ENCODE measurements at places on chromosomes 13 and 19. TPM values are rescaled to one million over a fixed set of nuclear protein-coding genes. Genes with fewer than 3 reads are reported as not detected.

GRCh38 chr13:74715718-74716117 lies 581.5 kb upstream of the KLF12 start:
- no peaks in the 10 kb centered on the region for H3K36me3 ChIP-seq
- no peaks in the 10 kb centered on the region for H3K4me1 ChIP-seq
- DNase-seq: no peak
- no peak overlapping the region for H3K27ac ChIP-seq
- no peaks in the 10 kb centered on the region for H3K27me3 ChIP-seq

The ZBTB32 gene
- 0.80 TPM for polyA plus RNA-seq

DNA sequence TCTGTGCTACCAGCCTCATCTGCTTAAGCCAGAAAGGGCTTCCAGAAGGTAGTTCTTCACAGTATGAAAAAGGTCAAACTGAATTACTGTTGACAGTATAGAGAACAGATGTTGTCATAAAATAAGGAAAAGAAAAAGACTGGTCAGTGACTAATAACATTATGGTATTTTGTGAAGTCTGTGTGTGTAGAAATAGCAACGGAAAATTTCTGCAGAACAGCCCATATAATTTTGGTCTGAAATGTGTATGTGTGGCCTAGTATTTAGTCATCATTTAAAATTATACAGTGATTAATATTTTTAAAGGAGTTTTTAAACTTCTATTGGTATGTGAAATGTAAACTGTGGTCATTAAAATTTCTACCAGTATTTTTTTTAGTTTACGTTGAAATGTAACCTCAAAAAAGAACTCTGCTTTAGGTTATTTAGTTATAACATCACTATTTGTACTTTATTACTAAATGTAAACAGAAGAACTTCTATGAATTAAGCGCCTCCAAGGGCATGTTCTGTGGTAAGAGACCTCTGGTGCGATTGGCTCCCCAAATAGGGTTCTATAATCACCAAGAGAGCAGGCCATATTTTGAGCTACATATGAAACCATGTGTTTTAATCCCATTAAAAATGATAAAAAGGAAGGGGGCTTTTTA lies 3.3 kb upstream of the GPR183 start:
- H3K4me3 ChIP-seq: no peak overlapping the region
- no peak for DNase-seq
- no peaks in the 10 kb centered on the region for H3K27me3 ChIP-seq
- peak overlapping the region; percentile 56 for H3K27ac ChIP-seq

The THSD8 gene
- polyA plus RNA-seq: 5.1 TPM

DNA sequence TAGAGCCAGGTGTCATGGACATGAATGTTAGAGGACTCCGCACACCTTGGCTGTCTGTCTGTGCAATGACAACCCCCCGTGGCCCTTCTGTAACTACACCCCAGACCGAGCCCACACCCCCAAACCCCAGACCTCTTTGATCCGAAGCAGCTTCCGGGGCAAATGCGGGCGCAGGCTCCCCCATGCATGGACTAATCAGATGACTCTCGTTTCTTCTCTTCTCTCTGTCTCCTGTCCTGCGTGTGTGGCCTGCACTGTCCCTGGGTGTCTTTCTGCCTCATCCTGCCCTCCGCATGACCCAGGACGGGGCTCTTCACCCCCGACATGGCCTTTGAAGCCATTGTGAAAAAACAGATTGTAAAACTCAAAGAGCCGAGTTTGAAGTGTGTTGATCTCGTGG lies 38.9 kb downstream of the TMED1 start:
- H3K27ac ChIP-seq: no peak overlapping the region
- no peak overlapping the region for H3K4me3 ChIP-seq
- no peaks in the 10 kb centered on the region for H3K27me3 ChIP-seq
- H3K4me1 ChIP-seq: no peaks in the 10 kb centered on the region
- no peak for DNase-seq

The TSSK6 gene
- not detected for polyA plus RNA-seq

DNA sequence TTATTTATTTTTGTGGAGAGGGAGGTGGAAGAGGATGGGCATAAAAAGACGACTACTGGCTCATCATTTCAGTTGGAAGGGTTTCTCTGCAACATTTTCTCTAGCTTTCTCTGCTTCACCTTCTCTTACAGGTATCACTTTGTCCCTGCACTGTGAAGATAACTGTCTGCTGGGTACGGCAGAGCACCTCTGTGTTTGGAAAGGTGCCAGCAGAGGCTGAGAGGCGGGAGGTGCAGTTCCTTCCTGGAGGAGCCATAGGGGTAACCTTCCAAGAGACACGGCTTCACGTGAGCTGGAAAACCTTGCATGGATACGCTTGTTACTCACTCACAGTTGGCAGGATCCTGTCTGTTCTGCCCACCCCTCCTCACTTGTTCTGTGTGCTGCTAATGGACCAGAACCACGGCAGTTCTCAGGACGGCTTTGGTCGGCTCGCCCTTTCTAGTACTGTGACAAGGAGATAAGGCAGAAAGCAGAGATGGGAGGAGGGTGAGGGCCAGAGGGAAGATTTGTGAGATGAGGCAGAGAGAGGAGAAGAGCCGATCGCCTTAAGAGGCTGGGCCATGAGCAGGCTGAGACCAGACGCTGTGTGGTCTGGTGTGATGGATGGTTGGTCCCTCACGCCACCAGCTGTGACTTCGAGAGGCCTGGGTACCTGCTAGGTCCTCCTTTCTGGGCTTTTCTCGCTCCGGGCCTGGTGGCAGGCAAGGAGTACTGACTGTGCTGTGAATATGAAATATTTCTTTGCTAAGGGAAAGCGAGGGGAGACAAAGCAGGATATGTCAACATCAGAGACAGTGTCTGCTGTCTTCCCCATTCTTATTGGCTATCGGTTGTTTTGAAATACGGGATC lies 66.8 kb downstream of the MRPL57 start:
- H3K4me3 ChIP-seq: no peak overlapping the region
- H3K36me3 ChIP-seq: no peaks in the 10 kb centered on the region
- H3K4me1 ChIP-seq: no peaks in the 10 kb centered on the region
- H3K27me3 ChIP-seq: no peaks in the 10 kb centered on the region
- no peak overlapping the region for H3K27ac ChIP-seq

DNA sequence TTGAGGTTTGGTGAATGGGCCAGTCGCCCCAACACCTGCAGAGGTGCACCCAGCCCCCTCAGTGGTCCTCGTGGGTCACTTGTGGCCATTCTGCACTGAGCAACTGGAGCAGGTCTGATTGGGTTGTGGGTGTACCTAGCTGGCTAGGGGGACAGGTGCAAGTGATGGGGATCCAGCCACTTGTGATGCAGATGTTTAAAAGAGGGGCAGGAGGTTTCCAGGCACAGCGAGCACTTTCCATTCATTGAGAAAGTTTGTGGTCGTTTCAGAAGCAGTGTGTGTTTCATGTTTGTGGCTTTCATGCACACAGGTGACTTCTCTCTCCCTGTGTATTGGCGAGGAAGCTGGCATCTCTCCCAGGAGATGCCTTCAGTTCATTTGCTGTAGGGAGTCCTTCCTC lies 34.7 kb downstream of the TSSK6 start:
- no peak for DNase-seq
- H3K4me3 ChIP-seq: no peak overlapping the region
- H3K27me3 ChIP-seq: no peaks in the 10 kb centered on the region
- no peak overlapping the region for H3K27ac ChIP-seq
- H3K36me3 ChIP-seq: no peaks in the 10 kb centered on the region

- no peaks in the 10 kb centered on the region for H3K4me1 ChIP-seq
- no peaks in the 10 kb centered on the region for H3K36me3 ChIP-seq
- no peaks in the 10 kb centered on the region for H3K27me3 ChIP-seq
- H3K4me3 ChIP-seq: no peak overlapping the region
Observed at GRCh38 chr13:51553531-51553930, 30.7 kb upstream of the WDFY2 start.

The ZNF382 gene
- 2.4 TPM for polyA plus RNA-seq

The HSH2D gene
- polyA plus RNA-seq: 3.7 TPM

- no peaks in the 10 kb centered on the region for H3K36me3 ChIP-seq
- H3K27ac ChIP-seq: no peak overlapping the region
- DNase-seq: no peak
- H3K4me3 ChIP-seq: no peak overlapping the region
Observed at GRCh38 chr13:40506592-40507446, 159.6 kb downstream of the FOXO1 start.

DNA sequence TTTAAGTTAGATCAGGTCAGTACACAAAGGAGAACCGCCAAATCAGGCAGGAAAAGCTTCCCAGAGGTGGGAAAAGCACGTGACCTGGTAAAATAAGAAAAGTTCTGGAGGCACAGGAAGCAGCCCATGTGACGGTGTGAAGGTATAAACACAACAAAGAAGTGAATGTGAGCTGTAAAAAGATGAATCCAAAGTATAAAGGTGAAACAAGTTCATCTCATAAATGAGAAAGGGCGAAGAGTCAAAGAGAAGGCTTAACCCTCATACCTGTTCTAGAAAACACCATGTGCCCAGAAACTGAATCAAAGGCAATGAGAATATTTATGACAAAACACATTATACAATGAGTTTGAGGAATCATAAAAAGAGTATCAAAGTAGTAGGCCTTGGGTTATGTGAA lies 47.0 kb downstream of the USP12 start:
- H3K36me3 ChIP-seq: no peaks in the 10 kb centered on the region
- H3K4me1 ChIP-seq: peaks cover 4% of the 10 kb centered on the region
- no peak overlapping the region for H3K4me3 ChIP-seq
- H3K27me3 ChIP-seq: no peaks in the 10 kb centered on the region

- peaks cover 20% of the 10 kb centered on the region for H3K4me1 ChIP-seq
- no peaks in the 10 kb centered on the region for H3K36me3 ChIP-seq
- no peaks in the 10 kb centered on the region for H3K27me3 ChIP-seq
- DNase-seq: no peak
- H3K4me3 ChIP-seq: no peak overlapping the region
Observed at GRCh38 chr13:40192452-40192851, 474.0 kb downstream of the FOXO1 start.

GRCh38 chr13:75541287-75541686 lies 3.6 kb upstream of the COMMD6 start:
- no peaks in the 10 kb centered on the region for H3K27me3 ChIP-seq
- peaks cover 8% of the 10 kb centered on the region for H3K4me1 ChIP-seq
- no peak for DNase-seq
- H3K27ac ChIP-seq: no peak overlapping the region
- no peaks in the 10 kb centered on the region for H3K36me3 ChIP-seq

- no peaks in the 10 kb centered on the region for H3K27me3 ChIP-seq
- no peak for DNase-seq
- H3K4me3 ChIP-seq: peak overlapping the region; percentile 11
Observed at GRCh38 chr13:80336370-80336769, 4.6 kb downstream of the SPRY2 start.

The S1PR5 gene
- polyA plus RNA-seq: 0.38 TPM

GRCh38 chr19:41951686-41952172 lies 7.4 kb downstream of the RABAC1 start:
- H3K36me3 ChIP-seq: no peaks in the 10 kb centered on the region
- H3K27me3 ChIP-seq: no peaks in the 10 kb centered on the region
- peak; percentile 87 for DNase-seq
- H3K27ac ChIP-seq: no peak overlapping the region
- H3K4me1 ChIP-seq: no peaks in the 10 kb centered on the region
- H3K4me3 ChIP-seq: no peak overlapping the region

DNA sequence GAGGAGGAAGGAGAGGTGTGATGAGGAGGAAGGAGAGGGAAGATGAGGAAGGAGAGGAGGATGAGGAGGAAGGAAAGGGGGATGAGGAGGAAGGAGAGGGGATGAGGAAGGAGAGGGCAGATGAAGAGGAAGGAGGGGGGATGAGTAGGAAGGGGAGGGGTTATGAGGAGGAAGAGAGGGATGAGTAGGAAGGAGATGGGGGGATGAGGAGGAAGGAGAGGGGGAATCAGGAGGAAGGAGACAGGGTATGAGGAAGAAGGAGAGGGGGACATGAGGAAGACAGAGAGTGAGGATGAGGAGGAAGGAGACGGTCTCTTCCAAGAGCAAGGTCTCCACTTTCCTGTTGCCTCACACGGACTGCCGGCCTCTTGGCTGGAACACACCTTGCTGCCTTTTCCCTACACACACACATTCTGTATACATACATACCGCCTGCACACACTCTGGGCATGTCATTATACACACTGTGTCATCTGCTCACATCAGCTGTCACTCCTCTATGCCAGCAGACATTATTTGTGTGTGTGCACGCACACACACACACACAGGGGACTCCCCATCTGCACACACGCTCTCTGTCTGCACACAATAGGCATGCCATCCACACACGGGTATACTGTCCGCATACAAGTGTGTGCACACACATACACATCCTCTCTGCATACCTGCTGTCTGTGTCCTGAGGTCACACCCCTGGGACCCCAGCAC lies 11.1 kb upstream of the VSTM2B start:
- no peak overlapping the region for H3K27ac ChIP-seq
- H3K4me3 ChIP-seq: no peak overlapping the region
- H3K4me1 ChIP-seq: no peaks in the 10 kb centered on the region

The WASF3 gene
- polyA plus RNA-seq: 10.4 TPM

The TEX29 gene
- 1.8 TPM for polyA plus RNA-seq

DNA sequence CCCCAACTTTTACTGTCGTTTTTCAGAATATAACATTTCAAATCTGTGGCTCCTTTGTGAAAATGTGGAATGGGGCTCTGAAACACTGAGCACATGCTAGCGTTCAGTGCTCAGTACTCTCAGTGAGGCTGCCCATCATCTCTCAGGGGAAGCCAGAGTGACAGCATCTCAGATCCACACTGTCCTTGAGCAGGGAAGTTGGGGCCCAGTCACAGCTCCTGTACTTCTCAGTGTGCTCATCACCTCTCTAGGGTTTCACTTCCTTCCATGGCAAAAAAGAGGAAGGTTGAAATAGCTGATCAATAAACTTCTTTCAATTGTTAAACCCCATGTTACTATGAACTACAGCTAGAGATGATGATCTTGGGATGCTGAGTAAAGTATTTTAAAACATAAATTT lies 565.9 kb upstream of the SPRY2 start:
- no peaks in the 10 kb centered on the region for H3K36me3 ChIP-seq
- no peak for DNase-seq
- no peaks in the 10 kb centered on the region for H3K4me1 ChIP-seq
- no peak overlapping the region for H3K27ac ChIP-seq
- H3K27me3 ChIP-seq: no peaks in the 10 kb centered on the region
- no peak overlapping the region for H3K4me3 ChIP-seq

The OVOL3 gene
- polyA plus RNA-seq: not detected

GRCh38 chr19:35929876-35930275 lies 6.3 kb upstream of the LRFN3 start:
- no peak overlapping the region for H3K27ac ChIP-seq
- H3K4me1 ChIP-seq: no peaks in the 10 kb centered on the region
- no peak overlapping the region for H3K4me3 ChIP-seq
- DNase-seq: no peak
- no peaks in the 10 kb centered on the region for H3K27me3 ChIP-seq

The CEACAM16 gene
- not detected for polyA plus RNA-seq
